Stomach (tissue), 19 donors: ENCODE measurements at places on chromosomes 1 and 21. TPM values are rescaled to one million over a fixed set of nuclear protein-coding genes. Genes with fewer than 3 reads are reported as not detected.

HAO2 gene
- not detected for total RNA-seq

LHX8 gene
- total RNA-seq, result not detected

GSTM1 gene
- not detected for total RNA-seq

ITLN1 gene
- total RNA-seq, result 1.2 TPM

COA6 gene
- total RNA-seq, result 167 TPM

CD55 gene
- total RNA-seq, result 76.1 TPM

FH gene
- 10.4 TPM for total RNA-seq

UTS2 gene
- not detected for total RNA-seq

SLC35A3 gene
- 83.6 TPM for total RNA-seq

RGS13 gene
- not detected for total RNA-seq

SLC35F3 gene
- total RNA-seq, result 1.5 TPM

NOTCH2 gene
- 24.1 TPM for total RNA-seq

NR5A2 gene
- total RNA-seq, result not detected

DMRTA2 gene
- total RNA-seq, result not detected

MAP1LC3C gene
- 1.2 TPM for total RNA-seq

GUCA2A gene
- total RNA-seq, result 3.1 TPM

MANEAL gene
- total RNA-seq, result 2.0 TPM

GJA5 gene
- total RNA-seq, result under 0.01 TPM

KRTAP13-2 gene
- not detected for total RNA-seq

ORC1 gene
- total RNA-seq, result 2.2 TPM
